ENCODE measurements at places on chromosomes 11 and 22. TPM values are rescaled to one million over a fixed set of nuclear protein-coding genes. Genes with fewer than 3 reads are reported as not detected.

GRCh38 chr11:112477152-112477551 is 216.5 kb upstream of the PLET1 start:
- no peak for DNase-seq

DKK3 gene
- total RNA-seq, result 271 TPM

DNA sequence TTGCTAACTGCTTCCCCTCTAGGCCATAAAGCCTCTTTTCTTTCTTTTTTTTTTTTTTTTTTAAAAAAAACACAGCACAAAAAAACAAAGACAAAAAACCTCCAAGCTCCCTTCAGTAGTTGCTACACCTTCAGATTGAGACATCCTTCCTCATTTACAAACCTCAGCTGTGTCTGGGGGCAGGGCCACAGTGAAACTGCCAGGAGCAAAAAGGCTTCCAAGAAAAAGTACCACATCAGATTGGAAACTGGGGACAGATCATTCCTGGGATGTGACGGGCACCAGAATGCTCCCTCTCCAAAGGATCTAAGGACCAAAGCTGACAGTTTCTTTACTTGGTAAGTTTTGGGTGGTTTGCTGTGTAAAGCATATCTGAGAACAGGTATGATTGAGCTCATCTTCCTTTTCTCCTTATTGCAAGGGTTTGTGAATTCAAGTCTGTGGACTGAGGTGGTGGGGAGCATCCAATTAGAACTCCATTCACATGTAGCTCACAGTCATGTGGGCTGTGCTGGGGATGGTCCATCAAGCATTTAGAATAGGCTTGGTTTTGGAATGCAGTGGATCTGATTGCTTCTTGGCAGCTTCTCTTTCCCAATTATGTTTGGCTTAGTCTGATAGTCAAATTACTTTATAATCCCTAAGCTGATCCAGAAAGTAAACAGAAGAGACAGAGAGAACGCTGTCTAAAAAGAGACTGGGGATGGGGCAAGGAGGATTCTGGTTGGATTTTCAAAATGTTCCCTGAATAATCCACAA is 705 bp downstream of the BBOX1 start:
- no peak for DNase-seq

GRCh38 chr11:58506935-58507334 is 970 bp downstream of the OR5B21 start:
- DNase-seq, result no peak

OLFML1 gene
- not detected for total RNA-seq

BLID gene
- total RNA-seq, result 0.78 TPM

GRCh38 chr11:64131683-64132190 is 34.2 kb downstream of the MACROD1 start:
- no peak for DNase-seq

USP28 gene
- 45.5 TPM for total RNA-seq

DNA sequence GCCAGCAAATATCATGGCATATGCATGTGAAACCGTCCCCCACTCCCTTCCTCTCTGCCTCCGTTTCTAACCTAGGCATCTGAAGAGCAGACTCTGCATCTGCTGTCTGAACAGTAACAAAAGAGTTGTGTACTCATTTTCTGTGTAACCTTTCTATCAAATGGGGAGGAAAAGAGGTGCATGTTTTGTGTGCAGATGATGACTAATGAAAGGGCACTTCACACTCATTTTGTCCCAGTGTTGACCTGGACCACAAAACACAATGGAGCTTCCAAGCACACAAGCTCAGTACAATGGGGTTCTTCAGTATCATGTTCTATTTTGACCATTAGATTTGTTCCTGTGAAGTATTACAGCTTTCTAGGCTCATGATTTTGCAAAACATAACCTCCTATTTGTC is 13.0 kb downstream of the JHY start:
- DNase-seq, result no peak

ATP5MG gene
- 193 TPM for total RNA-seq

DNA sequence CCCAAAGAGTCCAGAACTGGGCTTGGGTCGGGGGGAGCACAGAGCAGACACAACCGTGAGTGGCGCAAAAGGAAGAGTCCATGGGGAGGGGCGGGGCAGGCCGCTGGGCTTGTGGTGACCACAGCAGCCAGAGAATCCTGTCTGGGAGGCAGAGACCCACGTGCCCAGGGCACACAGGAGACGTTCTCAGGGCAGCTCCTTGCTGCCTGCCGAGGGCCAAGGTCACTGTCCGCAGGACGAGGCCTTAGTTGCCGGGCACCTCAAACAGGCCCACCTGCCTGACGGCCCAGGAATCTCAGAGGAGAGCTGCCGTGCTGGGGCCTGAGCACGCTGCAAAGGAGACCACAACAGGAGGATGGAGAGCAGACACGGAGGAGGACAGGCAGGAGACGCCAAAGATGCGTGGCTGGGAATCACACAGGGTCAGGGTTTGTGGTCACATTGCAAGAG is 87.8 kb downstream of the MYEOV start:
- DNase-seq, result no peak

OR52B6 gene
- total RNA-seq, result not detected

GRCh38 chr11:107040433-107041087 is 22.3 kb upstream of the GUCY1A2 start:
- no peak for DNase-seq

DNA sequence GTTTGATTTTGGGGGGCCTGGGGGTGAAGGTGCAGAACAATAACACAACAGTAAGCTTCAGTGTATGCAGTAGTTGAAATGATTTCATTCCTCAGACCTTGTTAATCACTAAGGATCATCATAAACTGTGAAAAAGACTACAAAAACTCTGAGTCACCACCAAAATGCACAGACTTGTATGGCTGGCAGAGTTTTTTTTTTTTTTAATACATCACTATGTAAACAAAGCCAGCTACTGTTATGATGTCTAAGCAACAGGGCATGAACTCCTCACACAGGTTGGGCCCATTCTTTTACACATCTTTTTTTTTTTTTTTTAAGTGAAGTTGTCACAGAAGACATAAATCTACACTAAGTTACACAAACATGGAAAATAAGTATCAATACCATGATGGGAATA is 311.9 kb downstream of the GUCY1A2 start:
- DNase-seq, result peak; percentile 85

ACTN3 gene
- total RNA-seq, result not detected

DNA sequence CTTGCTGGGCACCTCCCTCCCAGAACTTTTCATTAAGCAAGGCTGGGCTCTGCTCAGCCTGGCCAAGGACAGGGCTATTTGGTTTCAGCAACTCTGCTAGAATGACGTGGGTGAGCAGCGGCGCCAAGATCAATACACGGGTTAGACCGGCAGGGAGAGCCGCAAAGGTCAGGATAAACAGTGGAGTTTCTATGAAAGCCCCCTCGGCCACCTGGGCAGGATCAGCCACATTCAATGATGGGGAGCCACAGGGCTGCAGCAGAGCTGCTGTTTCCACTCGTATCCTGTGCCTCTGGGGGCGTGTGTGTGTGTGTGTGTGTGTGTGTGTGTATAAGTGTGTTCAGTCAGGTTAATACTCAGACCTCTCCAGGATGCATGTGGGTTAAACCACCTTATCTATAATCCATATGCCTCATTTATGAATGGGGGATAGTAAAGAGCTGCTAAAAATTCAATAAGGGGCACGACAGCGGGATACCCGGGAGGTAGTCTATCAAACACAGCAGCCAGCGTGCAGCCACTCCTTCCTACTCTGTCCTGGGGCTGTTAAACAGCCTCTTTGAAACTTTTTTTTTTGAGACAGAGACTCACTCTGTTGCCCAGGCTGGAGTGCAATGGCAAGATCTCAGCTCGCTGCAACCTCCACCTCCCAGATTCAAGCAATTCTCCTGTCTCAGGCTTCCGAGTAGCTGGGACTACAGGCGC is 34.8 kb downstream of the MYH9 start:
- no peak for DNase-seq

GRCh38 chr11:105697291-105697690 is 87.4 kb downstream of the GRIA4 start:
- no peak for DNase-seq

DNA sequence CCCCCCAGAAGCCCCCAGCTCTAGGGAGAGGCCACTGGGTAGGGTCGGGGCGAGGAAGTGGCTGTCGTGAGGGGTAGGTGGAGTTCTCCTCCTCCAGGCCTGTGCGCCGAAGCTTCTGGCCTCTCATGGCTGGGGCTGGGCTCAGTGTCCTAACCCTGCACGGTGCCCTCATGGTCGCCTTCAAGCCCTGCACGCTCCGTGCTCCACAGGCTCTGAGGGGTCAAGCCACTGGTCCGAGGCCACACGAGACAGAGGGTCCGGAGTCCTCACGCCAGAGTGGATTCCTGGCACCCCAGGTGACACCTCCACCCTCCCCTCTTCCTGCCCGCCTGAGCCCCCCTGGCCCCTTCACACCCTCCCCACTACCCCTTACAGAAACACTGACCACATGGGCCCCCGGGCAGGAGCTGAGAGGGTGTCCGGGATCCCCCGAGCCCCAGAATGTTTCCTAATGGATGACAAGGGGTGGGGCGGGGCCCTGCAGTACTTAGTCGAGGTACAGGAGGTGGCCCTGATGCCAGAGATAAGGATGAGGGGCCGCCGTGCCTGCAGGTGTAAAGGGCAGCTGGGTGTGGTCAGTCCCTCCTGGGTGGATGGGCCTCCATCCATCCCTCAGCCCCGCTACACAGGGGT is 997 bp upstream of the CDHR5 start:
- no peak for DNase-seq

GRCh38 chr22:46748908-46749675 is 11.0 kb upstream of the CERK start:
- DNase-seq, result no peak

OPCML gene
- total RNA-seq, result not detected
